ENCODE measurements at places on chromosomes 1 and 21.

- no peak for DNase-seq
These were observed 98.5 kb upstream of the IFFO2 start for GRCh38 chr1:19055001-19055400.

DNA sequence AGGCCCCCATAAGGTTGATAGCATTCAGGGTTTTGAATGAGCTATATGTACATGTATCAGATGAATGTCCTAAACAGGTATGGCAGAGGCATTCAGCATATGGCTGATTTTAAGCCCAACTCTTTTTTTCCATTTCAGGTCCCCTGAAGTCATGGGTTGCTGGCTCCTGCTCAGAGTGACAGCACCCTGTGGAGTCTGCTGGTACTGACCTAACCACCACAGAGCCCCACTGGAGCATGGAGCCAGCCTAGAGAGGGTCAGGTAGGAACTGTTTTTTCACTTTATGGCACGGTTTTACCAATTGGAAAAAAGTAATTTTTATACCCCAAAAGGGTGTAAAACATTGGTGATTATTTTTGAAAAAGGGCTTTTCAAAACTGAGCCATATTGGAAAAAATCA, 82.5 kb upstream of the MPC2 start:
- no peak for DNase-seq

- no peak for DNase-seq
These were observed 49.4 kb downstream of the KIF21B start for GRCh38 chr1:200973937-200974657.

DNA sequence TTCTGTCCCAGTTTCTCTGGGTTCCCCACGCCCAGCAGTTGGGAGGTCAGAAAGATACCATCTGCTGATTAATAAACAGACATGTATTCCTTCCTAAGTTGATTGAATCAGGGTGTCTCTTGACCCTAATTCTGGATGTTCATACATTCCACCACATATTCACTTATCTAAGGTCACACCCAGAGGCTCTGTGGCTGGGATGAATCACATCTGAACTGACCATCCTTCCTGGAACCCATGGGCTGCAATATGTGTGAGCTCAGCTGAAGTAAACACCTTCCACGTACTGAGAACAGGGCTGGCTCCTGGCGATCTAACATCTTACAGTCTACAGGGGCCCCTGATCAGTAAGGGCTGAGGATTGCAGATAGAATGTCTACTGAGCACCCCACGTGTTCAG, 20.5 kb upstream of the TRABD2B start:
- DNase-seq = no peak

- no peak for DNase-seq
These were observed 48.3 kb upstream of the POFUT2 start for GRCh38 chr21:45335761-45336534.

Measured in activated gamma-delta T cell treated with Interleukin-2 at 50 U/mL for 16 hours (primary cell).